ENCODE measurements at places on chromosomes 3 and 15.

DNA sequence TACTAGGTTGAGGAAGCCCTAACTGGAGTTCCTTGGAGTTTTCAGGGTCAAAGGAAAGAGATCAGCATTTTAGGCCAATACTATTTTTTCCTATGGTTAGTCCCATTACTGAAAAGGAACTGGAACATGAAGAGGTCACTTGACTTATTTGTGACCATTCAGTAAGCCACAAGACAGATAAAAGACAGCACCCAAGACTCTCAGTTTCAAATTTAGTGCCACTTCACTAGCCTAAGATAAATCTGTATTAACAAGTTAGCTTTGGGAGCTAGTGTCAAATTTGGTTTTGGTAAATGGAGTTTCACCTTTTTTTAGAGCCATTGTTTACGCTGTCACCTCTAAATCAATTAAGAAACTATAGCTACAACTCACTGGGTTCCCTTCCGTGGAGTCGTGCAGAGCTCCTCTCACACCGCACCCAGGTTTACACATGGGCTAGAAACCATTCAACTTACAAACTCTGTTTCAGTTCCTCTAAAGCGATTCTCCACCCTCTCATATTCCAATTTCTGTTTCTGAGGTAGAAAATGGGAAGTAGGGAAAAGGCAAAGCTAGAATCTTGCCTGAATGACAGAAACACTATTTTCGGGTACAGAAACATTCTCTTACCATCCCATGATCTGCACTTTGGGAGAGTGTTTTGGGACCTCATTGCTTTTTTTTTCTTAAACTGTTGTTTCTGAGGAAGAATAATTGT, 14.4 kb downstream of the CCDC32 start:
- DNase-seq = no peak

GRCh38 chr3:170002231-170002630, 35.6 kb upstream of the GPR160 start:
- DNase-seq = no peak

DNA sequence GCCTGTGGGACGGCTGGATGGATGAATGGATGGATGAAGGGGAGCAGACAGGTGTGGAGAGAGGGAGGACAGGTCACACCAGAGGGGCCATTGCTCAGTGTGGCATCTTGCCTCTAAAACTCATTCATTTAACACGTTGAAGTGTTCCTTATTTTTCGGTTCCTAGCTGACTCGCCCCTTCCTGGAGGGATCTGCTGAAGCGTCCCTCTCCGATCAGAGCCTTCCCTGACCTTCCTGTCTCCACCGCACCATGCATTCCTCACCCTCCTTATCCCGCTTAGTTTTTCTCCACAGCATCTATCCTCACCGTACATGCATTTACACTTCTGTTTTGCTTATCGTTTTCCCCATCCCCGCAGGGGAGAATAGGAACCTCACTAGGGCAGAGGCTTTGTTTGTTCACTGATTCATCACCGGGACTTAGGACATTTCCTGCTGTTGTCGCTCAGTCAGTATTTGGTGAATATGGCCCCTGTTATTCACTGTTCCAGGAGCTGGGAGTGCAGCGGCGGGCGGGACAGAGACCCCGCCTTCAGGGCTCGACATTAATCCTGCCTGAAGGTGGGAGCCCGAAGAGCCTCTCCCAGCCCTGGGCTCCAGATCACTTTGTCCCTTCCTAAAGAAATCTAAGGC, 32.0 kb downstream of the FOXL2 start:
- no peak for DNase-seq

- DNase-seq = no peak
These were observed 208.3 kb upstream of the SLITRK3 start for GRCh38 chr3:165404357-165405027.

GRCh38 chr3:64329037-64329436, 103.8 kb upstream of the PRICKLE2 start:
- DNase-seq = no peak

GRCh38 chr3:169454823-169455222, 208.7 kb downstream of the MECOM start:
- DNase-seq = no peak

DNA sequence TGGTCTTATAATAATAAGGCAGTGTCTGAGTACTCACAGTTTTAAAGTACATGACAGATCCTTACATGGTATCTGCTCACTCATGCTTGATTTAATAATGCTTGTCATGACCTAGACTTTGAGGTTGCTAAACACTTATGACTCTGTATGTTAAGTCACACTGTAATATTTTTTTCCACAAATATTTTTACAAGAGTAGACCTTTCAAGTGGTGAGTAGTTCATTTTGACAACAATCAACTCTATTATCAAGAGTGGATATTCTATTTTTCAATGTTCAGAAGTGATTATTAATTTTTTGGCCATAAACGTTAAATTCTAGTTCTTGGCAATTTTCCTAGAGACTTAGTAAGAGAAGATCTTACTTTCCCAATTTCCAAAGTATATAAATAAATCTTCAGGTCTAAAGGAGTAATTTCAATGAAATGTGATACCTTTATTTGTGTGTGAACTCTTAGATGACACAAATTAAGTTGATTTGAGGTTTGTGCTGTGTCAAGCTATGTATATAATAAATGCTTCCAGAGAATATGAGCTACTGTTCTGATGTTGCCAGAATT, 104.5 kb downstream of the NLGN1 start:
- no peak for DNase-seq

- no peak for DNase-seq
These were observed 62.1 kb downstream of the ZNF621 start for GRCh38 chr3:40586901-40587300.

- peak; percentile 99 for DNase-seq
These were observed at the start of gene ACAA1 for GRCh38 chr3:38136777-38137614. Gene ACAA1, minus strand, starts transcription at chr3:38137127. Its CDS starts 92 bp downstream, at chr3:38137035.

DNA sequence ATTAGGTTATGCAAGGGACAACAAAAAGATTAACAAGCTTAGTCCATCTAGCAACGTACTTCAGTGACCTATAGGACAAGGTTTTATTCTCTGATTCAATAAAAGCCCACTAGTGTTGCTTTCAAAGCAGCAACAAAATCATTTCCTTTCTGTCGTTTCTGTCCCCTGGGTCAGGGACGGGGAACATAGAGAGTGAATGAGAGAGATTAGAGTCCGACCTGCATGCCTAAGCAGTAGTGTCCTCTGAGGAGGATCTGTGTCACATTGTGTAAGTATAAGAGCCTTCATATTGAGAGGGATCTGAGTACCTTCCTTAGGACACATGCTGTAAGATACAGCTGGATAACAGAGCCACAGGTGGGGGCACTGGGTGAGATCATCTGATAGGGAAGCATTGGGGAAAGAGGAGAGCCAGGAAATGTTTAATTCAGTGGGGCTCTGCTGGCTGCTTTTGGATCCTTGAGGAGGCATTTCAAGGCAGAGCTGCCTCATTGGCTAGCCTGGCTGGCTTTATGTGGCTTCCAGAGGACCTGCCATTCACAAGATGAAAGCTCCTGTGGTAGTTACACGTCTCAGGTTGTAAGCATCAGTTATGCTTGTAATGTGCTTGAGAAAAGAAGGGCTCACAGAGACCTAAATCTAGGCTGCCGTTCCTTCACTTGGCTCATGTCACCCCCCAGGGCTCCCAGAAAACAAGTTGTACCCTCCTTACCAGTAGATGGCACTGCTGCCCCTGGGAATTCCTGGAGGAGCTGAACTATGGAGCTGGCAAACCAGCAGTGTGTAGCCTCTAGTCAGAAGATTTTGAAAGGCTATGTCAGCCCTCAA, 2.7 kb downstream of the TMEM108 start:
- peak; percentile 50 for DNase-seq

DNA sequence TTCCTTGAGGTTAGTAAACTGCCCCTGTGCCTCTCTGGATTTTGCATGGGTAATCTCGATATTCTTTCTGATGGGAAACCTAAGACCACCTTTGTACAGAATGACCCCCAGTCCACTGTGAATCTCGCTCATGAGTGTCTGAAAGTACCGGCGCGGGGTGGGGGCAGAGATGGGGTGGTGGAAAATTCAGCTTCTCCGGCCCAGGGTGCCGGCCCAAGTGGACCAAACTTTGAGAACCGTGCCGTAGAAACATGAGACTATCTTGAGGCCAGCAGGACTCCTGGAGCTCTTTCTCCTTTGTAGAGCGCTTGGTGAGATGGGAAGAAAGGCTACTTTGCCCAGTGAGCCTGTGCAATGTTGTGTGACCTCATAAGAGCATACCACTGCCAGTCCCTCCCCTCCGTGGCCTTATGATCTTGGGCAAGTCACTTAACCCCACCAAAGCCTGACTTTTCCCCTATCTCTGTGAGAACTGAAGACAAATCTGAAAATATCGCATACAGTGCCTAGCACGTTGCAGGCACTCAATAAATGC, 40.4 kb upstream of the VEPH1 start:
- DNase-seq = no peak

DNA sequence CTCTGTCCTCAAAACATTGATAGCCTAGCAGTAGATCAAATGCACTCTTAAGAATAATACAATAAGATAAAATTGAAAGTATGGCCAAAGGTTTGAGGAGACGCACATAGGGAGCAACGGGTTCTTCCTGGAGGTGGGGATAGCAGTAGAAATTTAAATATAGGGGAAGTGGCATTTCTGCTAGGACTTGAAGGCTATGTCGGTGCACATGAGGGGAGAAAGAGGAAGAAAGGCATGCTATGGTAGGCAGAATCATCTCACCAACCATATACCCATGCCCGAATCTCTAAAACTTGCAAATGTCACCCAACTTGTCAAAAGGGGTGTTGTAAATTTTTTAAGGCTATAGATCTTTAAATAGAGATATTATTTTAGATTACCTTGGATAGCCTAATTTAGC, 735.1 kb upstream of the LMCD1 start:
- no peak for DNase-seq

DNA sequence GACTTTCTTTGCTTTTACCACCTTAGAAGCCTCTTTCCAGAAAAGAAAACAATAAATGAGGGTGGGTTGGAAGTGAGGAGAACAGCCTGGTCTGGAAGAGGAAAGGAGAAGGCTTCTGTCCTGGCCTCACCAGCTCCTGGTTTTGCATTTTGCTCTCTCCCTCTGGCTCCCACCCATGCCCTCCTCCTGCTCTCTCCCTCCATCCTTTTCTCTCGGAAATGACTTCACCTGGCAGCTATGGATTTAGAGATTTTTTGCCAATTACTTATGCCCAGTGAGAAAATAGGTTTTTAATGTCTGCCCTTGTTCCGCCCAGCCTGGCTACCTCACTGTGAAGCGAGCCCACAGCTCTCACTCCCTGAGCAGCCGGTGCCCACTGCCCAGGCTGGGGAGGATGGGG, 77.9 kb upstream of the NTRK3 start:
- no peak for DNase-seq

DNA sequence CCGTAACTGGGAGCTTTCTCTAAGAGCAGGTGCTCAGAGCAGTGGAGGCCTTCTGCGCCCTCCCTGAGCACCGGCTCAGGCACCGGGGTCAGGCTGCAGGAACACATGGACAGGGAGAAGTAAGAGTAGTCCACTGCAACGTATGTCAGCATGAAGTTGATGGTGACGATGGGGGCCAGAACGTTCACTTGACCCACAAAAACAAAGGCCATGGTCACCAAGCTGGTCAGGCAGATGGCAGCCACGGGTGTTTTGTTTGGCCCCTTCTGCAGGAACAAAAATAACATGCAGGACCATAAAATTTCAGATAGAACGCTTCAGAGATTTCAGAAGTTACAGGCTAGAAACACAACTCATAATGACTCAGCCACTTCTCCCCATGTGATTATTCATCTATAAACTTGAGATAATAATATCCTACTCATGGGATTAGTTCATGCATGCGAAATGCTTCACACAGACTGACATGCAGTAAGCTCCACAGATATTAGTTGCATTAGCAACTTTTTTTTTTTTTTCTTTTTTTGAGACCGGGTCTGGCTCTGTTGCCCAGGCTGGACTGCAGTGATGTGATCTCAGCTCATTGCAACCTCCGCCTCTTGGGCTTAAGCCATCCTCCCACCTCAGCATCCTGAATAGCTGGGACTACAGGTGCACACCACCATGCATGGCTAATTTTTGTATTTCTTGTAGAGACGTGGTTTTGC, 52.2 kb upstream of the HEG1 start:
- no peak for DNase-seq

All from amygdala (tissue), 56 donors.